Stimulated activated CD4-positive, alpha-beta T cell treated with anti-CD3 and anti-CD28 coated beads, Interleukin-4, amount 100 ng/mL, for 1 hour (primary cell): ENCODE measurements at places on chromosomes 6 and 20.

- DNase-seq, result no peak
Measured at GRCh38 chr6:81575442-81575841, 177.0 kb downstream of the TENT5A start.

GRCh38 chr20:7703551-7703961 lies 236.7 kb downstream of the HAO1 start:
- DNase-seq, result no peak

- no peak for DNase-seq
Measured at GRCh38 chr6:43216200-43216599, 13.1 kb downstream of the DNPH1 start.

- DNase-seq, result no peak
Measured at GRCh38 chr6:97586344-97586743, 303.3 kb upstream of the MMS22L start.

- DNase-seq, result no peak
Measured at GRCh38 chr6:31911826-31912585, 10.1 kb upstream of the ZBTB12 start.

- DNase-seq, result no peak
Measured at GRCh38 chr6:147322299-147323162, 118.3 kb downstream of the STXBP5 start.
